Cardiac septum (tissue), 1 donor: ENCODE measurements at places on chromosomes 16 and 17. TPM values are rescaled to one million over a fixed set of nuclear protein-coding genes. Genes with fewer than 3 reads are reported as not detected.

The CFAP97D1 gene
- not detected for total RNA-seq

DNA sequence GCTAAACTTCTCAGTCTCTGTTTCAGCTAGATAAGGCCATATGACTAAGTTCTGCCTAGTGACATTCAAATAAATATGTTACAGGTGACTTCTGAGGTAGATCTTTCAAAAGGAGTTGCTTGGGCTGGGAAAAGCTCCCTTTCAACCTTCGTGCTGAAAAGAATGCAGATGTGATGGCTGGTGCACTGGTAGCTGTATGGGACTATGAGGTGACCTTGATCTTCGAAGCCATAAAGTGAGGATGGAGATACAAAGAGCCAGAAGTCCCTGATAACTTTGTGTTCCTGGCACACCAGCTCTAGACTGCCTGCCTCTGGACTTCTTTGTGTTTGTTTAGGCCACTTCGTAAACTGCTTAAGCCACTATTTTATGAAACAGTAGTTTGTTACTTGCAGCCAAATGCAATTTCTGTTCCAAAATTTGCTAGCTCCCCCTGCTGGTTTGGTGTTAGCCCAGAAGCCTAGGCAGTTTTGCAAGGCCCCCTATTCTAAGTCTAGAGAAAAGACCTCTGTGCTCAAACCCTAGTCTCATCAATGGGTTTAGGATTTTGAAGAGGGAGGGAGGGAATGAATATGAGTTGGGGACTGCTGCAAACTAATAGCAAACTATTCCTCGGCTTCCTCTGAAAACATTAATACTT, 23.3 kb upstream of the ERCC4 start:
- no peak for DNase-seq

The KCNH6 gene
- not detected for total RNA-seq

DNA sequence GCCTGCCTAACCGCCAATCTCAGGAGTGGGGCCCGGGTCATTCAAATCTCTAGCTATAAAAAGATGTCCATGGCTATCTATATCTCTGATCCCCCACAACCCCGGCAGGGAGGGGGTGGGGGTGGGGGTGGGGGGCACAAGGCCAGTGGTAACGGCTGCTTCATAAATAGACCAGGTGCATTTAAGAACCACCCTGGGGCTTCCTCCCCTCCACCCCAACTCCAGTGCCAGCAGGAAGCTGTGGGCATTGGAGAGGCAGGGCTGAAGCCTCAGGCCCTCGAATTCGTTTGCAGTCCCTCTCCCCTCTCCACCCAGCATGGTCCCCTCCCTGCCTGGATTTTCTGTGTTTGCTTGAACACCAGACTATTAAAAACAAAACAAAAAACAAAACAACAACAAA, 56.0 kb downstream of the RAP1GAP2 start:
- no peak for DNase-seq

DNA sequence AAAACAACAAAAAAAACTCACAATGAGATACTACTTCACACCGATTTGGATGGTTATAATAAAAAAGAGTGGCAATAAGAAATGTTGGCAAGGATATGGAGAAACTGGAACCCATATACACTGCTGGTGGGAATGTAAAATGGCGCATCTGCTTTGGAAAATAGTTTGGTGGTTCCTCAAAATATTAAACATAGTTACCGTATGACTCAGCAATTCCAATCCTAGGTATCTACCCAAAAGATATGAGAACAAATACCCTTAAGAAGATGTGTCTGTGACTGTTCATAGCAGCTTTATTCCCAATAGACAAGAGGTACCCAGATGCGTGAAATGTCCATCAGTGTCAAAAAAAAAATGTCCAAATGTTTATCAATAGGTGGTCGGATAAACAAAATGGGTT, 7.2 kb downstream of the CPPED1 start:
- no peak for DNase-seq

DNA sequence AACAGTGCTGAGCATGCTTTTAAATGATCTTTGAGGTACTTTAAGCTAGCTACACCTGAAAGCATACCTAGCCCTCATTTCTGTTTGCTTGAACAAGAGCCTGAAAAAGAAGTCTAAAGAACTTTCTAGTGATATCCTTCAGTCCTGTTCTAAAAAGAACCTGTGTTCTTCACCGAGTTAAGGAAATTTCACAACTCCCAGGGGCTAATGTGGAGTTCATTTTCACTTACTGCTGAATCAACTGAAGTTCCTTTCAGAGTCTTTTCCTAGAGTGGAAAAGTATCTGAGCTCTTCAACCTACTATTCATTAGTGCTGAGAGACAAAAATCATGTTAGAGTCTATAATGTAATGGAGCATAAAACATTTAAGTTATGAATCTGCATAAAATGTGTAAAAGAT, 66.9 kb downstream of the CHD9 start:
- DNase-seq, result no peak

DNA sequence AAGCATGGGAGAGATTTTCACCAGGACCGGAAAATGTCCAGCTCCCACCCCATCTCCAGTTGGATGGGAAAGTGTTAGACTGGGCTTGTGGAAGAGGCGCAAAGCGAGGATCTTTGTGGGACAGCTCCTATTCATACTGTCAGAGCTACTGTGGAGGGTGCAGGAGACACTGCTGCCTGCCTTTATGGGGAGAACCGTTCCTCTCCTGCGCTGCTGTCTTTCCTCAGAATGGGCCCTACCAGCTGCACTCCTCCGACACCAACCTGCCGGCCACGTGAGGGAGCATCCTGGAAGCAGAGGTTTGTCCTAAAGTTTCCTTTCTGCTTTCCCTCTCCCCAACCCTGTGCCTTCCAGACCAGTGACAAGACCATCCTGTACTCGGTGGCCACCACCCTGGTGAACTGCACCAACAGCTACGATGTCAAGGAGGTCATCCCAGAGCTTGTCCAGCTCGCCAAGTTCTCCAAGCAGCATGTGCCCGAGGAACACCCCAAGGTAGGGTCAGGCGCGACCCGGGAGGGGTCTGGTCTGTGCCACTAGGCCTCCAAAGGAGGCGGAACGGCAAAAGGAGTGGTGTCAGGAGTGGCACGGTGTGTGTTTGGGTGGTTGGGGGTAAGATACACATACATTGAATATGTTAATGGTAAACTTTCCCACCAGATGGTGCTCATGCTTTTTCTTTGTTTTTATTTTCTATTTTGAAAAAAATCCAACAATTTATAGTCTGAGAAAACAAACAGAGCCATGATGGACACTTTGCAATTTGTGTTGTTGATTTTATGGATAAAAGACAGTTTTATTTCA, 23.0 kb downstream of the SLC35G3 start:
- no peak for DNase-seq

- peak; percentile 61 for DNase-seq
Observed at GRCh38 chr17:77569846-77570564, 388.5 kb upstream of the TNRC6C start.

DNA sequence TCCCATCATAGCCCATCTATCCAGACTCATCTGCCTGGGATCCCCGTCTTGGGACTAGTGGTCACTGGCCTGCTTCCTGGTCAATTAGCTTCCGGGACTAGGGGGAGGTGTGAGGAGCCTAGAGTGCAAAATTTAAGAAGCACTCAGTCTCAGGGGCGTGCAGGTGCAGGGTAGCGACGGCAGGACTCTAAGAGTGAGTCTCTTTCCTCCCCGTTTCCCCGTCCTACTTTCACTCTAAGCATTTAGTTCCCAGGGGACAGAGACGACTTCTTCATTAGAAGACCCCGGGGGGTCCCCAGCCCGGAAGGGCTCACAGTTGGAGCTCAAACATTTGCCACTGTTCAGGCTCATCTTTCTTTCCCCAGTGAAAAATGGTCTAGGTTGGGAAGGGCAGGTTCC, 677 bp upstream of the ZNHIT3 start:
- no peak for DNase-seq

- DNase-seq, result peak; percentile 89
Observed at GRCh38 chr17:8785547-8786413, 13.4 kb downstream of the MFSD6L start.

The GNG13 gene
- not detected for total RNA-seq

The CTNS gene
- total RNA-seq, result 6.4 TPM

The SPATA33 gene
- 4.3 TPM for total RNA-seq

GRCh38 chr17:32859857-32860525, 16.9 kb downstream of the MYO1D start:
- no peak for DNase-seq

DNA sequence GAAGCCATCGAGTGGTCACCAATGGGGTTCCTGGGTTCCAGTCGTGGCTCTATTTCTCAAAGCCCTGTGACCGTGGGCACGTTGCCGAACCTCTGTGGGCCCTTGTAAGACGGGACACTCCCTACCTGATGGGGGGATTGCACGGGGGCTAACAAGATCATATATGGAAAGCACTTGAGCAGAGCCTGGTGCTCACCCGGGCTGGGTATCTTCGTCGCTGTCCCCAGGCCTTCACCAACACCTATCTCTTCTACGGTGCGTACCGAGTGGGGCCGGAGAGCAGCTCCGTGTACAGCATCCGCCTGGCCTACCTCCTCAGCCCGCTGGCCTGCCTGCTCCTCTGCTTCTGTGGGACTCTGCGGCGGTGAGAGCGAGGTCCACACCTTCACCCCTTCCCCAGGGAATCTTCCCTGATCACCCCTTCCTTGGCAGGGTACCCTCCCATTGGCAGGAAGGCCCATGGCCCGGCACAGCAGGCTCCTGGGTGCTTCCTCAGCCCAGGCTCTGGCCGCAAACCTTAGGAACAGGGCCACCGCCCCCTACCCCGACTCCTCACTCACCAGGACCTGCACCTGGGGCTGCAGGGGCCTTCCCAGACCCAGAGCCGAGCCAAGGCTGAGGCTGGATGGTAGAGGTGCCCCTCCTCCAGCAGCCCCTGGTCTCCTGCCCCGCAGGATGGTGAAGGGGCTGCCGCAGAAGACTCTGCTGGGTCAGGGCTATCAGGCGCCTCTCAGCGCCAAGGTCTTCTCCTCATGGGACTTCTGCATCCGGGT, 2.8 kb downstream of the TMC8 start:
- DNase-seq, result peak; percentile 69

The SLC12A3 gene
- not detected for total RNA-seq

DNA sequence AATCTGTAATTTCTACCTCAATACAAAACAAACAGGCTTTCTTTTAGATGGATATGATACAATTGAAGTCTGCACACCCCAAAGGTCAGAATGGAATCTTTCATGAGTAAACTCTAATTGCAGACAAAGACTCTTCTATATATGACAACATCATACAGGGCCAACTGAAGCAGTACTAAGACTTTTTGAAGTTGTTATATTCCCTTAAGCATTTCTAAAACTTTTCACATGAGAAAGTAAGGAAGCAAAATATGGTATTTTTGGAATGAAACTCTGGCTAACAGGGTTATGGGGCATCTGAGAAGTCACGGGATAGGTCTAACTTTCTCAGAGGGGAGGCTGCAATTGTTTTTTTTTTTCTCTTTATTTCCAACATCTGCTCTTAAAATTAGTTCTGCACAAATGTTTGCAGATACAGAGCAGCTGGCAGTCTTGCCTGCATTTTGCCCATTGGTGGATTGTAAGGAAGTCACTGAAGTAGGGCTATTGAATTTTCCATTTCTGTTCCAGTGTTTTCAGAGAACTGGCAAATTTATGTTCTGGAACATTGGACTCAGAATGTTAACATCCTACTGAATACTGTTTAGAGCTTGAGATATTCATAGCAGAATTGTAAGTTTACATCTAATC, 59.1 kb downstream of the SSH2 start:
- DNase-seq, result no peak

- no peak for DNase-seq
Observed at GRCh38 chr16:87332150-87332549, 15.0 kb upstream of the C16orf95 start.

The CCL23 gene
- not detected for total RNA-seq

The DPEP1 gene
- not detected for total RNA-seq

DNA sequence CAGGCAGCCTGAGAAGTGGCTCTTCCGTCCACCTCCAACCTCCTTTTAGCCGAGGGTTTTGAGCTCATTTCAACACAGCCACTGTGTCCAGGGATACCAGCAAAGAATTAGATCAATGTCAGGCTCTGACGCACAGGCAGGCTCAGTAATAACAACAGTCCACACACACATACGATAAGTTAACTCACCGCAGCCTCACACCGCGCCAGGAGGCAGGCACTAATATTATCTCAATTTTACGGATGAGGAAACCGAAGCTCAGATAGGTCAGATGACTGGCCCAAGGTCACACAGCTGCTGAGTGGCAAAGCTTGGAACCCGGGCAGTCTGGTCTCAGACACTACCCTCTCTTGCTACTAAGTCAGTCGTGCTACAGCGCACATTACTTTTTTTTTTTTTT, 22.9 kb downstream of the ABR start:
- DNase-seq, result no peak

The SLC35G6 gene
- total RNA-seq, result not detected

DNA sequence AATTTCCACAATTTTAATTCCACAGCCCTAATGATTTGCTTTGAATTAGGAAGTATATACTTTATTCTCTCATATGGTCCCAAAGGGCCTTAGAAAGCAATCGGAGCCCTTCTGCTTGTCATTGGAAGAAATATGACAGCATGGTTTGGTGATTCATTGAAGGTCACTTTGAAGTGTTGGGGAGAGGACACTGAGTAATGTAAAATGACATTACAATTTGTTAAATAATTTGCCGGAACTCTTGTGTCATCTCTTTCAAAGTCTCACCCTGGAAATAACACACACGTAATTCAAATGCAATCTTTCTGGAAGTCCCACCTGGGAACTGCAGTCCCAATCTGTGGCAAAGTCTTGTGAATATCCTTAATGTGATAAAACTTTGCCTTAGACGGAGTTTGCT, 59.8 kb downstream of the BMERB1 start:
- no peak for DNase-seq

DNA sequence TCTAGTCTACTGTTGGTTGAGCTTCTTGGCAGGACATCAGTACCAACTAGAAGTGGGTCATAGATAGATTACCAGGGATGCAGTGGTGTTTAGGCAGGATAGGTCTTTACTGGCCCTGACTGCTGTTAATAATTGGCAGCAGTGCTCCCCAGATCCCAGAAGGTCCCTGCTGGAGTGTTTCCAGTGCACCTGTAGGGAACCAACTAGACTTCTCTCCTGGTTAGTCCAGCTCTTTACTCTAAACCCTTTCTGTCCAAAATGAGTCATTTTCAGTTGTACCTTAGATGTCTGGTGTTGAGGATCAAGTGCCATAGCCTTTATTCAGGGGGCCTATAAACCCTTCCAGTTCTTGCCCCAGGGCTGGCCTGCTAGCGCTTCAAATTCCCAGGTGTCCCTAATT, 8.7 kb downstream of the POLR2C start:
- DNase-seq, result peak; percentile 6

GRCh38 chr16:71972356-71972755, 27.8 kb downstream of the PKD1L3 start:
- no peak for DNase-seq

The TUBB3 gene
- 6.8 TPM for total RNA-seq

GRCh38 chr16:9297437-9298113, 206.1 kb downstream of the HAPSTR1 start:
- DNase-seq, result no peak

The EFCAB5 gene
- total RNA-seq, result not detected

The CD300C gene
- 0.24 TPM for total RNA-seq

The TAT gene
- total RNA-seq, result not detected

The C17orf50 gene
- total RNA-seq, result not detected

The QRICH2 gene
- 1.8 TPM for total RNA-seq

The KCTD5 gene
- total RNA-seq, result 13.9 TPM
